ENCODE measurements at places on chromosomes 12 and 14.

DNA sequence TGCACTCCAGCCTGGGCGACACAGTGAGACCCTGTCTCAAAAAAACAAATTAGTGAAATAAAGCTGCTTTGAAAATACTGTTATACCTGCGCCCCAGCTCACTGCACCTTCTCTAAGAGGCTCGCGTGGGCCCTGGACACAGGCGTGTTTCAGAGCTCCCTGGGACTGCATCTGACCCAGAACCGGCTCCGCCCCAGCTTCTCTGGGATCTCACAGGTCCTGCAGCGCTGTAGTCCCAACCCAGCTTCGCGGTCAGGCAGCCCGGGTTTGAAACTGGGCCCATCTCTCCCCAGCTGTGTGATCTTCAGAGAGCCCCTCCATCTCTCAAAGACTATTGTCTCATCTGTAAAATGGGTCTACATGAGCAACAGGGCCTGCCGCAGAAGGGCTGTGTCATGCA is 7.5 kb downstream of the RIMBP2 start:
- no peak for DNase-seq

GRCh38 chr12:116881877-116882507 is 751 bp upstream of the HRK start:
- DNase-seq, result no peak

DNA sequence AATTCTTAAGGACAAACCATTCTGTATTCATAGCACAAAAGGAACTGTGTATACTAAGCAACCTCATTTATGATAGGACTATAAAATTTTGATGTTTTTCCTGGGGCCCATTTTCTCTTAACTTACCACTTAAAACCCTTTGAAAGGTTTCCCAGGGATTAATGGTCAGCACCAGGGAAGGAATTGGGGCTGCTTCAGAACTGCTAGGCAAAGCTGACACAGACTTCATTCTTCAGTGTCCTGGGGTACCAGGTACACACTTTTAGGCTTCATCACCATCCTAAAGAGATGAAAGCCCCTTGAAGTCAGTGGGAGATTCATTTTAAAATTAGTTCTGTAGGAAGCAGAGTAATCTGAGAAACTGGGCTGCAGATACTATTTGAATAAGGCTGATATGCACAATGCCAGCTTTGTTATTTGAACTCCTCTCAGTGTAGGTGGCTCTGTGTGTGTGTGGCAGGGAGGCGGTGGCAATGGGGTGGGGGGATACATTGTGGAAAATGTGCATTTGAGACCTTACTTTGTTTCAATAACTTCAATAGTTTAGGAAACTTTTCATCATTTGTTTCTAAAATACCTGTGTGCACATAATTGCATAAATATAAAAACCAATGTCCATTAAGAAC is 329.3 kb upstream of the DCN start:
- DNase-seq, result no peak

GRCh38 chr12:48601013-48601756 is 31.3 kb upstream of the LALBA start:
- DNase-seq, result no peak

DNA sequence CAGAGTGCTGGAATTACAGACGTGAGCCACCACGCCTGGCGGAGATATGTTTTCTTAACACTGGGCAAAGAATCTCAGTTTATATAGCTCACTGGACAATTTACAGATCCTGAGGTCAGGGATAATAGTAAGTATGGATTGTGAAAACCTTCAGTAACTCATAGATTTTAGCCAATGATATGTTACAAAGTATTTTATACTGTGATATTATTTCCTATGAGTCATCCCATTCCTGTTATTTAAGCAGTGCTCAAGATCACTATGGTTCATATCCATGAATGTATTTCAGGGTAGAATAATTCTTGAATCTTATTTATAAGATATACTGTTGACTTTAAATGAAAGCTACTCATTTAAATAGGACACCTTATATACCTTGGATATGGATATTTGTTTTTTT is 107.2 kb downstream of the RAD51B start:
- DNase-seq, result no peak

- DNase-seq, result no peak
Observed at GRCh38 chr14:84129007-84129406, 1400.9 kb upstream of the FLRT2 start.

- peak; percentile 69 for DNase-seq
Observed at GRCh38 chr12:107328442-107329133, 235.2 kb upstream of the CRY1 start.

Data from stimulated activated naive CD8-positive, alpha-beta T cell treated with anti-CD3 and anti-CD28 coated beads, Interleukin-15, Interleukin-2, amounts not matched to agents 100 U/mL and 50 U/mL, for 24 hours (primary cell).